ENCODE measurements at places on chromosomes 6 and 20. TPM values are rescaled to one million over a fixed set of nuclear protein-coding genes. Genes with fewer than 3 reads are reported as not detected.

DNA sequence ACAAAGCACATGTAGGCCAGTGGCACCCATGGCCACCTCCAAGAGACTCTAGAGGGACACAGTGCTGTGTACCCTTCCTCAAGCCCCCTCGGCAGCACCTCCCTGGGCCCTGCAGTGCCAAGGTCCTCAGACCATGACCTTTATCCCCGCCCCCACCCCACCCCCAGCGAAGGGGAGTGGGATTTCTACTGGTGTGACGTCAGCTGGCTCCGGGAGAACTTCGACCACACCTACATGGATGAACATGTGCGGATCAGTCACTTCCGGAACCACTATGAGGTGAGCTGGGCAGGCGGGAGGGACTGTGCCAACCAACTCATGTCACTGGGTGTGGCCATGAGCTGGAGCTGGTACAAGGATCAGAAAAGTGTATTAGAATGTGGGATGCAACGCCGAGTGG, 38.0 kb downstream of the TTLL9 start:
- H3K27me3 ChIP-seq: no peaks in the 10 kb centered on the region
- DNase-seq: no peak
- H3K4me3 ChIP-seq: no peak overlapping the region
- no peaks in the 10 kb centered on the region for H3K4me1 ChIP-seq

DNA sequence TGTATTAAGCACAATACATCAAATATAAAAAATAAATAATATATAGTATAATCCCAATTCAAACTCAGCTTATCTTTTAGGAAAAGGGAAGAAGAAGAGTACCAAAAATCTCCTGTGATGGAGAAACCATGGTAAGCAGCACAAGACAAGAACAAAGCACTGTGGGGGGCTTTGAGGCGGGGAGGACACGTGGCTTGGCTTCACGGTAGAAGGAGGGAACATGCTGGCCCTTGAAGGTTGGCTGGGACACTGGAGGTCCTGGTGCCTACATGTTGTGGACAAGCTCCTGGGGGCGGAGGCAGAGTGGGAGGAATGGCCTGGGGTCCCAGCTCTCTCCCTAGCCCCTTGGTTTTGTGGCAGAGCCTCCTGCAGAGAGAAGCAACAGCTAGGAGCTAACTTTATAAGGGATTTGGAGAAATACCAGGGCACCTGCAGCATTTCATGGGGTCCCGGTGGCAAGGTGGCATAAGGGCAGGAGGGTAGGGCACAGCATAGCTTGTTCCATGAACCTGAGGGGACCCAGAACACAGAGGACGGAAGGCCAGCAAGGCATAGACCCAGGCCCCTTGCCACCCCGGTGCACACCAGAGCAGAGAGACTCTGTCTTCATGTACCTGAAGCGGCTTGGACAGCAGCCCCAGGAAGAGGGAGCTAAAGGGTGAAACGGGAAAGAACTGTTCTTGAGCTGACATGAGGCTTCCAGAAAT, 72.0 kb downstream of the LY86 start:
- H3K27ac ChIP-seq: no peak overlapping the region
- H3K4me1 ChIP-seq: peaks cover 36% of the 10 kb centered on the region
- no peaks in the 10 kb centered on the region for H3K27me3 ChIP-seq

- H3K4me1 ChIP-seq: peaks cover 15% of the 10 kb centered on the region
- peak overlapping the region; percentile 73 for H3K4me3 ChIP-seq
- no peak overlapping the region for H3K27ac ChIP-seq
- DNase-seq: no peak
Observed at GRCh38 chr20:3174442-3175261, 1.3 kb upstream of the LZTS3 start.

HAO1 gene
- total RNA-seq: not detected

CALHM5 gene
- not detected for total RNA-seq

- H3K4me1 ChIP-seq: no peaks in the 10 kb centered on the region
- H3K27ac ChIP-seq: no peak overlapping the region
Observed at GRCh38 chr6:4698901-4699659, 77.1 kb upstream of the CDYL start.

DNA sequence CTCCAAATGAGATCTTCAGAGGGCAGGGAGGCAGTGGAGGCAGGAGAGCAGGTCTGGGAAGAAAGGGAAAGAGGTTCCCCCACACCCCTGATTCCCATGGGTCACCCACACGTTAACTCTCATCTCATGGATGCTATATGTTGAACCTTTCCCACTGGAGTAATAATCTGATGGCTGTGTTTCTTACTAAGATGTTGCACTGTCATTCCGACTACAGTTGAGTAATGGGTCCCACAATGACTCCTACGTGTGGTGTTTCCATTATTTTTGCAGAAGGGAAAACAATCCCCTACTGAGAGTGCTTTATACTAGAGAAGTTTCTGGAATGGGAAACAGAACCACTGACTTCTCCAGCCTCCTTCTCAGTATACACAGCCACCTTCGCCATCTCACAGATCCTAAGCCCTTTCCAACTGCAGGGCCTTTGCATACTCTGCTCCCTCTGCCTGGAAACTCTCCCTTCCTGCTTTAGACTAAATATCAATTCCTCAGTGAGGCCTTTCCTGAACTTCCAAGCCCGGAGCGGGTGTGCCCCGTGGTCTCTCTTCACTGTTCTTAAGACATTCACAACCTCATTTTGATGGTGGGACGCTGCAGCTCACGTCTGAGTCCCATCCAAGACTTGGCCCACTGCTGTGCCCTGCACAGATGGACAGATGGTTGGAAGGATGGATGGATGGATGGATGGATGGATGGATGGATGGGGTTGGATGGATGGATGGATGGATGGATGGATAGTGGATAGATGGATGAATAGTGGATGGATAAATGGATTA, 238.6 kb upstream of the PMEPA1 start:
- H3K4me3 ChIP-seq: no peak overlapping the region
- H3K4me1 ChIP-seq: no peaks in the 10 kb centered on the region
- no peak overlapping the region for H3K27ac ChIP-seq
- H3K36me3 ChIP-seq: no peaks in the 10 kb centered on the region

RNF217 gene
- total RNA-seq: 0.86 TPM

Data from CD4-positive, alpha-beta memory T cell (primary cell).